ENCODE measurements at places on chromosomes 16 and 17.

GRCh38 chr17:28812748-28813377 lies 29.7 kb downstream of the FAM222B start:
- DNase-seq: no peak

DNA sequence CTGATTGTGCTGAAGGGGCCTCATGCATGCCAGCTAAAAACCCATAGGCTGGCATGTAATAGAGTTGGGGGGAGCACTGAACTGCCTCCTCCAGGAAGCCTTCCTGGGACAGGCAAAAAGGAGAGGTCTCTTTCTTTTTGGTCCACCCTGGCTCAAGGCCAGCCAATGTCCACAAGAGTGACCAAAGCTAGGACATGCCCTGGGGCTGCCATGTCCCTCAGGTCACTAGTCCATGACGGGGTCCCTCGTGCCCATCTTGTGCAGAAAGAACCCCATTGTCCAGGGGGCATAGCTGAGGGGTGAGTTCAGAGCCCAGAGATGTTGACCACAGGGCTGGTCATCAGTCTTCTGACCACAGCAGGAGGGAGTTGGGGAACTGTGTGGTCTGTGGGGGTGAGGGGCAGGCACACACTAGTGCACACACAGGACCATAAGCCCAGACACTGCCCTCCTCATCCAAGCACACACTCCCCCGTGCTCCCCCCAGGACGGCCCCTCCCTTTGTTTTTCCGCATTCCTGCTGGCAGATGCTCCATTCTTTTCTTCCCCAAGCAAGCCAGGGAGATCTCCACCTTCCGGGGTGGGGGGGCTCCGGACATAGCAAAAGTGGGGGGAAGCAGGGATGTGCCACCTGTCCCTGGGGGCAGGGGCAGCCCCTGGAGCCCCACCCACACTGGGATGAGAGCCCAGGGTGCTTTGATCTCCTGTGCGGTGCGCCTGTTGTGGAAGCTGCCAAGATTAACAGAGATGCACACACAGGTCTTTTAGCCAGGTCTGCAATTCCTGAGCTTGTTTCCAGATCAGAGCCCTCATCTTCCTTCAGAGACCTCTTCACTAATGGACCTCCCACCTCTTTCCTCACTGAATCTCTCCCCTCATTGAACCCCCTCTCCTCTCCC lies 25.2 kb upstream of the PHB1 start:
- no peak for DNase-seq

DNA sequence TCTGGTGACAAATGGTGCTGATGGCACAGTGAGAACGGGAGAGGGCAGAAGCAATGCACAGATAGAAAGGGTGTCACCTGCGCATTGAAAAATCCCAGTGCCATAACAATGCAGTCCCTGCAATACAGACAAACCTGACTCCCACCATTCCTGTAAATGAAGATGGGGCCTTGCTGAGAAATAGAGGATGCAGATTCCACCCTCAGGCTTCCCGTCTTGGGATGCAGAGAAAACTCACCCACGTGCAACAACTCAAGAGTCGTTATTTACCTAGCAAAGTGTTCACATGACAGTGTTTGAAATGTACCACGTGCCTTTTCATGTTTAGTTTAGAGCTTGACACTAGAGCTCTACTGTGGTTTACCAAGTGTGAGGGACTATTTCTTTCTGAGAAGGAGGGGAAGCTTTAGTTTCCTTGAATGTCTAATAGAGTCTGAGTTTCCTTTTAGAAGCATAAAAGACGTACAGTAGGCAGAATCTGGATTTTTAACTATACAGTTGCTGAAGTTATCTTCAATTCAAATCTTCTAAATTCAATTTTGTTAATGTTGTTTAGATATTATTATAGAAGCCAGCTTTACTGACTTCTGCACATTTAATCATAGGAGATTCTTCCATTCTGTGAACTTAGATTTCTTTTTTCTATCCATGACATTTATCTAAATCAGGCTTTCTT lies 35.6 kb downstream of the WWOX start:
- no peak for DNase-seq

GRCh38 chr17:76427501-76428231 lies 25.3 kb downstream of the UBE2O start:
- DNase-seq: no peak

- DNase-seq: no peak
These were observed 61.4 kb downstream of the HAPSTR1 start for GRCh38 chr16:9152649-9153501.

GRCh38 chr16:20695024-20695423 lies 2.5 kb downstream of the ACSM1 start:
- DNase-seq: no peak

GRCh38 chr17:46001390-46002310 lies 2.6 kb downstream of the STH start:
- DNase-seq: no peak

- DNase-seq: no peak
These were observed 497.1 kb upstream of the RBFOX1 start for GRCh38 chr16:6835516-6835915.

- DNase-seq: no peak
These were observed 581.7 kb downstream of the KCNJ2 start for GRCh38 chr17:70750983-70751382.

DNA sequence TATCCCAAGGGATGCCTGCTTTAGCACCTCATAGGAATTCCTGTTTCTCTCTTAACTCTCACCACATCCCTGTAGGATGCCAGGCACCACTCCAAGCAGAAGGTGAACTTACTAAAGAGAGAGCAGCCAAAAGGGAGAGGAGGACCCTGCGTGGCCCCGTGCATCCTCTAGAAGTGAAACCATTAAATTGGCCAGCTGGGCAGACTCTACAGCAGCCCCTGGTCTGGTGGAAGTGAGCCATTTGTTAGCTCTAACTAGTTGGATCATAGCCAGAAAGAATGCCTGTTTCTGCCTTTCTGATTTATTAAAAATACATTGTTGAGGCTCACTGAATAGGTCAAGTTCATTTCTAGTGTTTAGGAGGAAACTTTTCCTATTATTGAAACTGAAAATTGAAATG lies 22.3 kb downstream of the TMEM11 start:
- no peak for DNase-seq

- no peak for DNase-seq
These were observed 14.7 kb upstream of the ST6GALNAC1 start for GRCh38 chr17:76658242-76658662.

GRCh38 chr17:81651692-81652091 lies 4.7 kb downstream of the PDE6G start:
- no peak for DNase-seq

- no peak for DNase-seq
These were observed 65.4 kb downstream of the C16orf78 start for GRCh38 chr16:49439050-49439449.

DNA sequence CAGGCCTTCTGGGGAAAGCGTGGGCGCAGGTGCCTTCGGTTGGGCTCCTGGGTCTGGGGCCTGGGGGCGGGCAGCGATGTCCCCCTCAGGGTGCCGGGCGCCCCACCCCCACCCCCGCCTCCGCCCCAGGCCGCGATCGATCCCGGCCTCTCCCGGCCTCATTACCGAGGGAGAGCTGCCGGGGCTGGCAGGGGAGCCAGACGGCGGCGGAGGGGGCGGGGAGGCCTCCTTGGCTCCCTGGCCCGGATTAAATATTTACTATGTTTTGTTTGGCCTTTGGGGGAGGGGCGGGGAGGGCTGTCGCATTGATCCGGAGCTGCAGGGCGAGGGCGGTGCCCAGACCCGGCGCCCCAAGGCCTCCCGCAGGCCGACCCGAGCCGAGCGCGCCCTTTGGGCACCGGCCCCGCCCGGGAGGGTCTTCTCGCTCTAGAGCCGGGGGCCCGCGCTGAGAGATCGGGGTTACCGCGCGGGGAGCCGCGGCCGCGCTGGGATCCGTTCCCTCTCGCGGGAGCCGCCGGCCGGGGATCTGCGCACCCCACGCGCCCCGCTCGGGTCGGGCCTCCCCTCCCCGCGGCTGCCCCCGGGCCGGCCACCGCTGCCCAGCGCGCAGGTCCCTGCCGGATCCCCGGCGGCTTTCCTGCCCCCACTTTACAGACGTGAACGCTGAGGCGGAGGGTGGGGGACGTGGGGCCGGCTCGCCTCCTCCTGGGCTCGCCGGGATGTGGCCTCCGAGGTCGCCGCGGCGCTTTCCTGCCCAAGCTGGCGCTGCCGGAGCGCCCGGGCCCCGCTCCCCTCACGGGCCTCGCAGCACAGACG lies 27.0 kb downstream of the RTN4RL1 start:
- DNase-seq: no peak

DNA sequence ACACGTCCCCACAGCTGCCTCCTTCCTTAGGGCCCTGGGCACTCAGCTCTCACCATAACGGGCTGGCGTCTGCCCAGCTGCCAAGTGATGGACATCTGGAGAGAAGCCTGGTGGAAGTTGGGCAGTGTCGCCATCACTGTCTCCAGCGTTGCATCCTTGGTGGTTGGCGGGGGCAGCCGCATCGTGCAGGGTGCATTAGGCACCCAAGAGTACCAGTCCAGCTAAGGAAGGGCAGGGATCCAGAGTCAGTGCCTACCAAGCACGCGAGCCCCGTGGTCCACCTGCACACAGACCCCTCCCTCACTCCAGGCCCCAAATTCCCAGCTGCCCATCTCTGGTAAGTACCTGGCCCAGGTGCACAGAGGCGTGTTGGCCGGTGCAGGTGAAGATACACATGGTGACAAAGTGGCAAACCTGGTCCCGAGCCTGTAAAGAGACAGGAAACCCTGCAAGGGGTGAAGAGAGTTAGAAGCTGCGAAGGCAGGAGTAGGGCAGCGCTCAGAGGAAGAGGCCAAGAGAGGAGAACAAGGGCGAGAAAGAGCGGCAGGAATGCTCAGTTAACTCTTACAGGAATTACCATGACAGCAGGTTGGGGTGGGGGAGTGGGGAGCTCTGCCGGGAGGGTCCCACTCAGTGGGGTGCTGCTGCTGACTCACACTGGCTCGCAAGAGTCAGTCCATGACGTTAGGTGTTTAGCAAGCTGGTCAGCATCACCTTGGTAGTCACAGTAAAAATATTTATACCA lies 9.5 kb downstream of the ALOX15 start:
- DNase-seq: no peak

GRCh38 chr17:38447502-38448085 lies 19.3 kb downstream of the ARHGAP23 start:
- DNase-seq: no peak

DNA sequence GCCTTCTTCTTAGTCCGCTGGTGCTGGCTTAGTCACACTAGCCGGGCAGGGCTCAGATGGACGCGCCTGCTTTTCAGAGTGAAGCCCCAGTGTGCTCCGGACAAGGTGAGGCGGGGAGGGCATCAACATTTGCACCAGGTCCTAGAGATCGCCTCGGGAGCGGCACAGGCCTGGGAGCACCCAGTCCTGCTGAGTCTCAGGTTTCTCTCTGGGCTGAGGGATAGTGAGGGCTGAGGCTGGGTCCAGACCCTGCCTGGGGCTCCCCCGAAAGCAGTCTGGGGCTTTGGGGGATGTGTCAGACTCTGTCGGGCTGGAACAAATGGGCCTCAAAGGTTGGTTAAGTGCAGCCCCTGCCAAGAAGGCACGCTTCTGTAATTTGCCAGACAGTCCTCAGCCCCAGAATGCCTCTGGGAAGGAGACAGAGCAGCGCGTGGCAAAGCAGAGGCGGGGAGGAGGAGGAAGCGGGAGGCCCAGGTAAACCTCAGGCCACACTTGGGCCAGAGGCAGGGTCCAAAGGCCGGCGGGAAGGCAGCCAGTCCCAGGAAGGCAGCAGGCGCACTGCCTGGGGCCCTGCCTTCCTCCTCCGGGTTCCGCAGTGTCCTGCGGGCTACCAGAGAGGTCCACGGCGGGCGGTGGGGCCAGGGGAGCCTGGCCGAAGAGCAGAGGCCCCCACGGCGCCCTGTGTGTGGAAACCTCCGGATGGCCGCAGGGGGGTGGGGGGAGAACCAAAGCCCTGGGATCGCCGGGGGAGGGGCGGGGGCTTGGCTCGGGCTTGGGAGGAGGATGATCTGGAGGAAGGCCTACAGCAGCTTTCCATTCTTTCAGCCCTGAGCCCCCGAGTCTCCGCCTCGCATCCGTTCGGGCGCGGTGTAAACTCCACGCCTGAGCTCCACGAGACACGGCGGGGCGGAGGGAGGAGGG lies 39.5 kb upstream of the ATP2A3 start:
- DNase-seq: no peak

- no peak for DNase-seq
These were observed 1.6 kb downstream of the SIRT7 start for GRCh38 chr17:81916234-81917001.

DNA sequence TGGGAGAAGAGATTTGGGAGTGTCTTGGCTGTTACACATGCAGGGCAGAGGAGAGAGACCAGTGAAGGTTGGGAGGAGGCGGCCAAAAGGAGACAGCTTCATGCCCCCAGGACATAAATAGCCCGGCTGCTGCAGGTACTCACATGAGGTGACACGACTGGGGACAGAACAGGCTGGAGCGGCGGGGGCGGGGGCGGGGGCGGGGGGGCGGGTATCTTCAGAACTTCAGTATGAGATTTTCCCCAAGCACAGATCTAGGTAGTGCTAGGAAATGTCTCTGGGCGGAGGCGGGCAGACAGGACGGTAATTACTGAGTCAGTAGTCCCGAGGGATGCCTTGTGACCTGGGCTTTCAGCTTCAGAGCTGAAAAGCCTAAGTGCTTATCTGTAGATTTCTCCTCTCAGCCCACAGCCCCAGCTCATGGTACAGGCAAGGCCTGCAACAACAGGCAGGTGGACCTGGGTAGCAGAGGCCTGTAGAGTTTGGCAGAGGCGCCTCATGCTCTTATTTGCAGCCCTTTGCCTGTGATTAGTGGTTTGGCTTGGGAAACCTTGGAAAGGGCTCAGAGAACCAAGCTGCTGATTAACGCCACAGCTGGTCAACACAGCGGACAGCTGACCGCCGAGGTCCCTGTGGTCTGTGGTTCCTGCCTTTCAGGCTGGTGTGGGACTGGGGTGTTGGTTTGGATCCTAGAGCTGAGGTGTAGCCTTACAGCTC lies 24.5 kb downstream of the UNK start:
- no peak for DNase-seq

- DNase-seq: no peak
These were observed 89.7 kb downstream of the MGAT5B start for GRCh38 chr17:76957678-76958464.

- DNase-seq: no peak
These were observed 38.0 kb downstream of the ZFPM1 start for GRCh38 chr16:88491001-88491559.

GRCh38 chr16:71675380-71675779 lies 49.1 kb downstream of the PHLPP2 start:
- DNase-seq: no peak

DNA sequence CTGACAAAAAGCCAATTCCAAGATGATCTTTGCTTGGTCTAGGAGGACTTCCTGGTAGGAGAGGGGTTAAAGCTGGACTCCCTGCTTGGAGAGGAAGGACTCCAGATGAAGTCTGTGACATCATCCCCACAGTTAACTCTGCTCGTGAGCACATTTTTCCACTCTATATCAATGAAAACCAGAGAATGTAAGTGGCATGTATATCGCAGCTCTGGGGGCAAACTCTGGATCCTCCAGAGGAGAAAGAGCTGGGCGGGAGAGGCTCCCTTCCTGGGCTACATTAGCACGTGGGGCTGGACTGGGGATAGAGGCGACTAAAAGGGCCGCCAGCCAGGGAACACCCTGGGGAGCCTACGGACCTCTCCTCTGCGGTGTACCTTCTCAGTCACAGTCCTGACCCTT lies 34.1 kb downstream of the HIC1 start:
- DNase-seq: no peak

GRCh38 chr17:520447-521182 lies 168.0 kb upstream of the RPH3AL start:
- no peak for DNase-seq

Measured in GF-D8 (cell line).